HuH-7.5 (cell line): ENCODE measurements at places on chromosomes 2 and 18.
A peak's percentile ranks its signal among the peaks of the same experiment; 100 is the strongest.

DNA sequence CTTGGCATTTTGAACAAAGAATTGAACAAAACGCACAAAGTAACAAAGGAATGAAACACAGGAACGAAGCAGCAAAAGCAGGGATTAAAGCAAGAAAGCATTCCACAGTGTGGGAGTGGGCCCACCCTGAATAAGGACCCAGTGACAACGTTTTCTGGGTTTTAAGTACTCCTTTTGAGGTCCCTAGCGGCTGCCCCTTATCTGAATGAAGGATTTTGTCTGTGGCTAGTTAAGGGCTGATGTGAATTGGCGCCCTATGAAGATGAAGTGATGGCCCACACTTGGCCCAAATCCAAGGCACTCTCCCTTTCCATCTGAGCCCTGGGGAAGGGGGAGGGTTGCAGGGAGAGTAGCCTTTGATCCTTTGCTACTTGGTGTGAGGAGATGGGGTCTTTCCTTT, 7.8 kb upstream of the CCDC141 start:
- DNase-seq: no peak

DNA sequence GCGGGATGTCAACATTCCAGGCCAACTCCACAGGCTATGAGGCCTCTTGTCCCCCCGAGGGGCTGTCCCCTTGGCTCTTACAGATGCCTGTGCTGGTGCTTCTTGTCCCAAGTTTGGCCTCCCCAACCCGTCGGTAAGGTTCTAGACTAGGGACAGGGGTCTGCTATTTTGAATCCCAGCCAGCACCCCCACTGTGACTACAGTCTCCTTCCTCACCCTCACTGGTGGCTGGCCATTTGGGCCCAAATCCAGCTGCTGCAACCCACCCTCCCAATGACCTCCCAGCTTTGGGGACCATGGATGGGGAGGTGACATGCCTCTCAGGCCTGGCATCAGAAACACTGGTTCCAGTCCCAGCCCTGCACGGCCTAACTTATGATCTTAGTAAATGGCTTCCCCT, 18.7 kb downstream of the CFAP65 start:
- DNase-seq: no peak

GRCh38 chr2:197399887-197400540, 34.8 kb downstream of the SF3B1 start:
- DNase-seq: no peak

- no peak for DNase-seq
Observed at GRCh38 chr2:166031054-166031453, 77.5 kb upstream of the TTC21B start.

GRCh38 chr2:111032721-111033429, 87.8 kb upstream of the BCL2L11 start:
- peak; percentile 58 for DNase-seq

DNA sequence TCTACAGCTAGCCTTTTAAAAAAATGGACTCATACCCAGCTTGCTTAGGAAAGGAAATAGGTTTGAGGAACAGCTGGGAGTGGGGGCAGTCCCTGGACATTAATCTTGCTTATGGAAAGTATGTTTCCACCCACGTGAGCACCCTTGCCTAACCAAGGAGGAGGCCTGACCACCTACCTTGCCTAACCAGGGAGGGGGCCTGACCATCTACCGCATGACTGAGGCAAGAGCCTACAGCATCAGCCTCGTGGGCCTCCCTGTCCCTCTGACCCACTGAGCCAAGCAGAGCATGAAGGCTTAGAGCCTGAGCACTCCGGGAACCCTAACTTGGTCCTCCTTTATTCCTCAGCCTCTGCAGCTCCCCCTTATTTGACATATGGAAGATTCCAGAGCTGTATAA, 20.2 kb downstream of the PRKAG3 start:
- DNase-seq: no peak

DNA sequence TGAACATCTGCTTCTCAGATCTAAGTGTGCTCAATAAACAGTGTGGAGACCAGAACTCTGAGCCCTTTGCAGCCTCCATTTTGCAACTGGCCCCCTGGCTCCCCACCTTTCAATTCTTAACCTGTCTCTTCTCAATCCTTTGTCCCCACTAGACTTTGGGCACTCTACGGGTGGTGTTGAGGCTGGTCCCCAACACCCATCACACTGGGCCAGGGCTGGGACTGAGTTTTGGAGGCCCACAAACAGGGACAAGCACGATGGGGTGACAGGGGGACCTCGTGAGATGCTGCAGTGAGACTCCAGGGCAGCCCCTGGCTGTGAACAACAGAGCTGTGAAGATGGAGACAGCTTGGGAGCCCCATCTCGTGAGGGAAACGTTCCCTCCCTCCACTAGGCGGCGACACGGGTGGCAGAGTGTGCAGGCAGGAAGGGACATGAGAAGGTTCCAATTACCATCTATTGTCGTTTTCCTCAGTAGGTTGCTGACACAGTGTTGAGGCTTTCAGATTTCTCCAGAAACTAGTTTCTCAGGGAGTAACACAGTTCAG, 1.2 kb downstream of the ANKMY1 start:
- DNase-seq: peak; percentile 79

- DNase-seq: no peak
Observed at GRCh38 chr2:218028562-218029348, 26.0 kb upstream of the TNS1 start.

- no peak for DNase-seq
Observed at GRCh38 chr2:120711694-120712093, 24.0 kb upstream of the GLI2 start.

DNA sequence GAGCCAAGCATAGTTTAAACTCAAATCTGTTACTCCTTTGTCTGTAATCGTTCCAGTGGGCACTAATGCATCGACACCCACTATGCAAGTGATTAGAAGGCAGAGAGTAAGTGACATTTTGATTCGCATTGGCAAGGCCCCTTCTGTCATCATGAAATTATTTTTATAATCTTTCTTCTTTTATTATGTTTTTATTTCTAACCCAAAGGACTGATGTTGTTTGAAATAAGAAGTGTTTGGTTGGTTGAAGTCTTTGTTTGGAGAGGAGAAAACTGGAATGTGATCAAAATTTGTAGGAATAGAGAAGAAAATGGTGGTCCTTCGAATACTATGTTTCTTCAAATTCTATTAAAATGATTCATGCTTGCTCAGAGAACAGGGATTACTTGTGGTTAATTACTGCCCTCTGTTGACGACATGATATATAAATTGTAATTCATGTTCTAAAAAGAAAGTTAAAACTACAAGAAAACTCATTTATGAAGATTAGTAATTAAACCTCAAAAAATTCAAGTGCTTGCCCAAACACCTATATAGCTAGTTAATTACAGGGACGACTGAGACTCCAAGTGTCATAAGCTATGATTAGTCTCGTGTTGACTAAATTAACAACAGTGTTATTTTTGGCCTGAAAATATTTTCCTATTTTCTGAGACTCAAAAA, 26.4 kb upstream of the TFPI start:
- no peak for DNase-seq

DNA sequence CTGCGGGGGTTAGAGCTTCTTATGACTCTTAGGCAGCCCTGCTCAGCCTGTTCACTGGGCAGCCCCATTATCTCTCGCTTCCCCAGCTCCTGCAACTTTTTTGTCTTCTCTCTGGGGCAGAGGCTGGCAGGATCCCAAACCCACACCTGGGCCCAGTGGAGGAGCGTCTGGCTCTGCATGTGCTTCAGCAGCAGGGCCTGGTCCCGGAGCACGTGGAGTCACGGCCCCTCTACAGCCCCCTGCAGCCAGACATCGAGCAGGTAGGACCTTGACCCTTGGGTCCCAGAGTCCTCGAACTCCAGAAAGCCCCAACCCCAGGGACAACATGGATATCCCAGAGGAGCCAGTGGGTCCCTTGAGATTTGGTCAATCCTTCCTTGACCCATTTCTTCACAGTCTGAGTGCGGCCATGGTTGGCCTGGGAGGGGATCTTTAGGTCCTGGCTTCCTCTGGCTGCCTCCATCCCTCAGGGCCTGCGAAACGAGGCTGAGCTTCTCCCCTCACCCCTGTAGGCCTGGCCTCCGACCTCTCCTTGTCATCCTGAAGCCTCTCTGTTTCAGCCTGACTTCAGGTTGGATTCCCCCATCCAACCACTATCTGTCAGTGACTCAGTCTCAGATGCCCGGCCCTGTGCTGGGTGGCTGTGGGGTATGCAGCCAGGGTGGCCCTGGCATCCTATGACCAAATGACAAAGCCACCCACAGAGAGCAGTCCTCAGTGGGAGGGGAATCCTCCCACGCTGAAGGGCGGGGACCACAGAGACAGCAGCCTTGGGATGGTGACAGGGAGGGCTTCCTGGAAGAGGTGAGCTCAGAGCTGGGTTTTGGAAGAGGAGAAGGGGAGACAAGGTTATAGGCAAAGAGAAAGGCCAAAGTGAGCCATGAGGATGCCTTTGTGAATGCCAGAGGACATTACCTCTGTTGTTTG, 214.2 kb downstream of the DYSF start:
- no peak for DNase-seq

DNA sequence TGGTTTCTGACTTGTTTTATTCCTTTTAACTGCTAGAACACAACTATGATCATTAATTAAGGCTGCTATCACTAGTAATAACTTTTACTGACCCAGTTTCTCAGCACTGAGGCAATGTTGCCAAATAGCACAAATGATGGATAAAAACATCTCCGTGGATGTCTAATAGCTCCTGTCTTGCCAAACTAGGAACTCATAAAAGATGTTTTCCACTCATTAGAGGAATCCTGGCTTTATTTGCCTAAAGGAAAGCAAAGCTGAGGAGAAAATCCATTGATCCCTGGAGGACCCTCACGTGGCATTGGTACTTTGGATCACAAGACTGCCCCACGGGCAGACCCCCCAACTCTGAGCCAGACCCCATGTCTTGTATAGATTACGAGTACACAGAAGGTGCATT, 96.1 kb upstream of the ZNF397 start:
- no peak for DNase-seq
